ENCODE measurements at places on chromosomes 5 and 9.
A peak's percentile ranks its signal among the peaks of the same experiment; 100 is the strongest.

GRCh38 chr5:100553209-100553608 lies 18.0 kb downstream of the FAM174A start:
- peak; percentile 23 for DNase-seq

- DNase-seq, result no peak
These were observed 23.6 kb downstream of the SREK1IP1 start for GRCh38 chr5:64744914-64745313.

GRCh38 chr5:2370626-2371418 lies 380.7 kb downstream of the IRX2 start:
- no peak for DNase-seq

DNA sequence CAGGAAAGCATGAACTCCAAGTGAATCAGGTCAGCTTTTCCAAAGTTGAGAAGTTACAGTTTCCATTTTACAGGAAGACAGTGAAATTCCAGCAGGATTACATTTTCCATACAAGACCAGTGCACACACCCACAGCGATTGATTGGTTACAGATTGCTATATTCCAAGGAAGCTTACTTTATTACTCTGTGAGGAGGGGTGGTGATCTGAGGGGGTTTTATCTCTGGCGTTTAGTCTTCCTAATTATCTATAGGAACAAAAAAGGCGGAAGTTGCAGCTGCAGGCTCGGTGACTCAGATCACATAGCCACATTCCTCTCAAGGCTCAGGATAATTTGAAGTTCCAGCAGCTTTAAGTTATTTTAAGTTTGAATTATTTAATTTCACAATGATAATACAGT lies 450.4 kb upstream of the NMUR2 start:
- no peak for DNase-seq

- DNase-seq, result no peak
These were observed 145.9 kb downstream of the GAPVD1 start for GRCh38 chr9:125407432-125407973.

- peak; percentile 97 for DNase-seq
These were observed 660.8 kb downstream of the TLE1 start for GRCh38 chr9:81028504-81028903.

Data from IMR-90 (cell line).